ENCODE measurements at places on chromosomes 11 and 22.
A peak's percentile ranks its signal among the peaks of the same experiment; 100 is the strongest.

DNA sequence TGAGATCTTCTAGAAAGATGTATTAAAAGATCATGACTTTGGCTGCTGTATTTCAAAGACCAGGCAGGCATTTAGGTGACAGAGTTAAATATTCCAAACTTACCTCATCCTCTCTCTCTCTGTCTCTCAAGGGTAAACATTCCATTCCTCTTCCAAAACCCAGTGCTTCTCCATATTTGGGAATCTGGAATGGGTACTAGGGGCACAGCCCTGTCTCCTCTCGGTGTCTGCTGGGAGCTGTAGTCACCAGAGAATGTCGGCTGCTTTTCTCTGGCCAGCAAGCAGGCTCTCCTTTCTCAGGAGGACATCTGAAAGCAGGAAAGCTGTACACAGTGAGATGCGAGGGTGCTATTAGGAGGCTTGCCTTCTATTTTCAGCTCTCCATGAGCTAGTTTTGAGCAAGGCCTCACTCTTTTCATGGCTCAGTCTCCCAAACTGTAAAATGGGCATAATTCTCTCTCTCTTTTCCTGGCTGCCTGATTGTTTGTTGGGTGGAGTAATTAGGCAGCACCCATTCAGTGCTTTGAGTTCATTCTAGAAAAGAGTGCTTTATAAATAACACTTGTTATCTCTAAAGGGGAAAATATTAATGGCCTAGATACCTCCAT, 9.3 kb upstream of the PEX26 start:
- no peak for DNase-seq

DNA sequence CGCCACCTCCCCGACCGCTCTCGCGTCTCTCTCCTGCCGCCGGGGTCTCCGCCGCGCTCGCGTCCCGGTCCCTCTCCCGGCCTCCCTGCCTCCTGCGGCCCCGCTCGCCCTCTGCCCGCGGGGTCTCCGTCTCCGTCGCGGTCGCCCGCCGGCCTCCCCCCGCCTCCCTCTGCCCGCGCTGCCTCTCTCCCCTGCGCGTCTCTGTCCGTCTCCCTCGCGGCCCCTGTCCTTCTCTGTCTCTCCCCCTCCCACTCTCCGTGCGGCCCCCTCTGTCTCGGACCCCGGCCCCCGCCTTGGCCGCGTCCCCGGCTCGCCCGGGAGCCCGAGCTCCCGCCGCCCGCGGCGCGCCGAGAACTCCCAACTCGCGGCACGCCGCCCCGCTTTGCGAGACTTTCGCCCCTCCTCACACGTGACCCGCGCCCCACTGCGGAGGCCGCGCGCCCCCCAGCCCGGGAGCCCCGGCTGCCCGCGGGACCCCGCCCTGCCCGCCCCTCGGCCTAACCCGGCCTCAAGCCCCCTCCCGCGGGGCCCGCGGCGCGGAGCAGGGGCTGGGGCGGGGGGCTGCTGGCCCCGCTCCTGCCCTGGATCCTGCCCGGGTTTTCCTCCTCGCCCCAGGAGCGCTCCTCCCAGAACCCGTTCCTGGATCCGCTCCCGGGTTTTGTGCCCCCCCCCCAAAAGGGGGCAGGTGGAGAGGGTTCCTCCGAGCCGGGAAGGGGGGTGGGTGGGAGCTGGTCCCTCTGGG, 702 bp upstream of the KCNJ4 start:
- no peak for DNase-seq

DNA sequence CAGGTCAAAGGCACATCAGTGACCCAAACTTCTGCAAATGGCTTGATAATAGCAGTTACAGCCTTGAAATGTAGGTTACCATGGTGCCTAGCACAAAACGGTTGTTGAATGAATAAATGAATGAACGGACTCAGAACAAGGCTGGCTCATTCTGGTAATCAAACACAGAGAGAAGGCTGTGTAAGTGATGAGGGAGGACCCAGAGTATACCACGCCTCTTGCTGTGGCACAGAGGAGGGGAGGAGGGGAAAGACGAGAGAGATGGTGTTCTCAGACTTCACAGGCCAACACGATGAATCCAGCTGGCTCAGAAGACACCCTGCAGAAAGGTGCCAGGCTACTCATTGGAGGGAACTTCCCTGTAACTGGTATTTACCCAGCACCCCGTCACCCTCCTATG, 38.3 kb downstream of the PC start:
- DNase-seq: peak; percentile 77

DNA sequence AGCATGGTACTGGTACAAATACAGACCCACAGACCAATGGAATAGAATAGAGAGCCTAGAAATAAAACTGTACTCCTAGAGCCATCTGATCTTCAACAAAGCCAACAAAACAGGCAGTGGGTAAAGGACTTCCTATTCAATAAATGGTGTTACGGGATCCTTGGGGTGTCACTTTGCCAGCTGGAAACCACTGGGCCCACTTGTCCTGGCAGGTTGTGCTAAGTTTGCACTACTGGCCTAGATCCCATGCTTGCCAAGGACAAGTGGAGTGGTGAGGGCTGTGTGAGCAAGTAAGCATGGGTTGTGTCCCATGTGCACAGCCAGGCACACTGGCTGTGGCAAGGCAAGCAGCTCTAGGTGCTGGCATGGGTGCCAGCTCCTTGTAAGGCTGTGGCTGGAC, 8.8 kb upstream of the ISX start:
- DNase-seq: no peak

GRCh38 chr22:25779890-25780289, 37.9 kb downstream of the MYO18B start:
- no peak for DNase-seq

DNA sequence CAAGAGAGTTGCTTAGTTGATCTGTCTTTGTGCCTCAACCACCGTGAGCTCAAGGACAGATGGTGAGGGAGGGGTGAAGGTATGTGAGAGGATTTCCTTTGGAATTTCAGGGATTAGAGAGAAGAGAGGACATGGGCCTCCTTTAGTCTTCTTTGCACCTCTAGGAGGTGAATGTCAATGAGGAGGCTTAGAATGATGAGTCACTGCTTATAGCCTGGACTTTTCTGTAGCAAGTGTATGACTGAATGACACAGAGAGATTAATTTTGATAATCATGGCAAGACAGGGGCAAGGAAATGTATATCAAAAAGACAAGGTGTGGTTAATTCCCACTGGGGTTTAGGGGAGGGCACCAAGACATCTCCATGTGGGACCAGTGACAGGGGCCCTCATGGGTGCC, 947.3 kb upstream of the TENM4 start:
- DNase-seq: no peak

DNA sequence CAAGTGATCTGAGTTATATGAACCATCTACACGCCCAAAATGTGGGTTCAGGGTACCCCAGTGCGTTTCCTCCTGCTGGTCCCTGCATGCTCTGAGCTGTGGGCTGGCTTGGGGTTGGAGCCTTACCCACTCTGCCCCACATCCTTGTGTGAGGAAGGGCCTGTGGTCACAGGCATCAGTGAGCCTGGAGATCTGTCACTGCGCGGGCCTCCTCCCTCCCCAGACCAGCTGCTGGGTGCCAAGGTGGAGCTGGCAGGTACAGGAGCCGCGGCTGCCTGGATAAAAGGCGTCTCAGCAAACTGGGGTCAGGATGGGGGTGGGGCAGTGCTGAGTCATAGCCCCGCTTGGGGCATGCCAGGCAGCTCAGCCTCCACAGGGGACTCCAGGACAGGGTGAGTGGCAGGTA, 17.9 kb downstream of the GNAZ start:
- DNase-seq: no peak

DNA sequence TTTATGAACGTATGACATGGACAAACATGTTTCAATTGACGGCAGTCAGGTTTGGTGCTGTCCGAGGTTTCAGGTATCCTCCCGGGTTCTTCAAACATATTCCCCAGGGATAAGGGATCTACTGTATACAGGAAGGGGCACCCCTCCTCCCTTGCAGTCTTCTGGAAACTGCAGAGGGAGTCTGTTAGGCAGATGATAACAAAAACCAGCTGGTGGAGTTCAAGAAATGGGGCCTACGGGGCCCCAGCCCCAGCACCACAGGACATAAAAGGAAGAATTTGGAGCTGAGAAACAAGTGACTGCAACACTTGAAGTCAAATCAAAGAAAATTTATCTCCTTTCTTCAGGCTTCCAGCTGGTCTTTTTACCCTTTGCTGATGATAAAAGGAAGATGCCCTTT, 32.1 kb downstream of the SNU13 start:
- no peak for DNase-seq

- peak; percentile 66 for DNase-seq
Observed at GRCh38 chr22:38824585-38824984, 19.2 kb downstream of the NPTXR start.

DNA sequence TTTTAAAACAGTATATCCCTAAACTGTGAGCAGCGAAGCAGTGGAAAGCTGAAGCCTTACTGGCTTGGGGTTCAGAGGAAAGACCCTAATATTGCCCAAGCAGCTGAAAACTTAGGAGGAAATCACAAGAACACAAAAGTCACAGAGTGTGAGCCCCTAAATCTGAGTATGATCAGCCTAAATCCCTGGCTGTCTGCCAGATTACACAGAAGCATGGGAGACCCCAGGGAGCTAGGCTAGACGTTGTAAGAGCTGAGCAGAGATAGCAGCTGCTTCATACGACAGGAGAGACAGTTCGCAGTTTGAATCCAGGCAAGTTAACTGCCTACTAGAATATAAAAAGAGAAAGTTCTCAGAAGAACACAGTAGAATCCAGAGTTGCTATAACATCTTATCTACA, 81.2 kb downstream of the PACS1 start:
- DNase-seq: no peak

- DNase-seq: no peak
Observed at GRCh38 chr11:132312161-132312560, 941.7 kb downstream of the NTM start.

- DNase-seq: no peak
Observed at GRCh38 chr11:66002648-66003225, 434 bp downstream of the BANF1 start.

DNA sequence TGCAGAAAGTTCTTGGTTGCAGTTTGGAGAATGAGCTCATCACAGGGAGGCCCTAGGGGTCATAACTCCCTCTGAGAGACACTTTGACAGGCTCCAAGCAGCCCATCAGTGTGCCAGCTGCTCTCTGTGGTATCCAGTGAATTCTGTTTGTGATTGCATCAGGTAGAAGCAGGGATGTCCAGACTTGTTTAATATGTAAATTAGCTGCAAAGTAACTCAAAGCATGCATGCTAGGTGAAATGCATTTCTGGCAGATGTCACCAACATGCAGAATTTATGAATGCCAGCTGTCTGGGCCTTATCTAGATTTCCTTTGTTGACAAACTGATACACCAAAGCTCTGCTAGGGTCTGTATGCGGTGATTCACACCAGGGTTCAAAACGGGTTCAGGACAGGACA, 123.6 kb upstream of the MTNR1B start:
- DNase-seq: no peak
